Thyroid gland (tissue), 4 donors: ENCODE measurements at places on chromosomes 13 and 19. TPM values are rescaled to one million over a fixed set of nuclear protein-coding genes. Genes with fewer than 3 reads are reported as not detected.

GRCh38 chr19:53462861-53463260 is 4.7 kb upstream of the ZNF813 start:
- no peak for DNase-seq

DNA sequence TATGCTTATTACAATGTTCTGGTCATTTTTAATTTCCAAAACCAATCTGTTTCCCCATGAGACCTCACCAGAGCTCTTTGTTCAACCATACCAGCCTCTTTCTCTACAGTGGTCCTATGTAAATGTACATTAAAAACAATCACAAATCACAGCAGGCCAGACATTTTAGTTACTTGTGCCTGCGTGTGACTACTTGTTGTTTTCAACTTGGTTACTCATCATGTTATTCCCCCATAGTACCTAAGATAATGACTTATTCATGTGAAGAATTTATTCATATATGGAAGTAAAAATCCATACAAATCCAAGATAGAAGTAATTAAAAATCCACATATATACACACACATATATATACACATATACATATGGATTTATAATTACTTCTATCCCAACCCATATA is 379.6 kb downstream of the SLITRK6 start:
- DNase-seq, result no peak

- DNase-seq, result no peak
These were observed 371.3 kb downstream of the COG6 start for GRCh38 chr13:40026741-40027140.

DNA sequence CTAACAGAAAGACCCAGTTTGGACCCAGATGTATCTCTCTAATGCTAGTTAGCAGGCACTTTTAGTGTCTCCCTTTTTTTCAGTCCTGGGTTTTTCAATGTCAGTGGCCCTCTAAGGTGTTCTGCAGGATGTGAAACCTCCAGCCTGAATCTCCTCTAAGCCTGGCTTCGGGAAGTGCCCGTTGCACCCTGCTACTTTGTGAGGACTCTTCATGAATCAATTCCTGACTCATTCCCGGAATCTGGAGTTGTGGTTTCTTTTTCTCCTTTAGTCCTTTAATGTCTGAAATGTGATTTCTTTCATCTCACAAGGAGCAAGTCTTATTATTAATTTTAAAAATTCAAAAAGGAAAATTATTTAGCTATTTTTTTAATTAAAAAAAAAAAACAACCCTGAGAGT is 116.0 kb downstream of the ZNF536 start:
- DNase-seq, result no peak

Gene CAPN12
- total RNA-seq, result 1.6 TPM

DNA sequence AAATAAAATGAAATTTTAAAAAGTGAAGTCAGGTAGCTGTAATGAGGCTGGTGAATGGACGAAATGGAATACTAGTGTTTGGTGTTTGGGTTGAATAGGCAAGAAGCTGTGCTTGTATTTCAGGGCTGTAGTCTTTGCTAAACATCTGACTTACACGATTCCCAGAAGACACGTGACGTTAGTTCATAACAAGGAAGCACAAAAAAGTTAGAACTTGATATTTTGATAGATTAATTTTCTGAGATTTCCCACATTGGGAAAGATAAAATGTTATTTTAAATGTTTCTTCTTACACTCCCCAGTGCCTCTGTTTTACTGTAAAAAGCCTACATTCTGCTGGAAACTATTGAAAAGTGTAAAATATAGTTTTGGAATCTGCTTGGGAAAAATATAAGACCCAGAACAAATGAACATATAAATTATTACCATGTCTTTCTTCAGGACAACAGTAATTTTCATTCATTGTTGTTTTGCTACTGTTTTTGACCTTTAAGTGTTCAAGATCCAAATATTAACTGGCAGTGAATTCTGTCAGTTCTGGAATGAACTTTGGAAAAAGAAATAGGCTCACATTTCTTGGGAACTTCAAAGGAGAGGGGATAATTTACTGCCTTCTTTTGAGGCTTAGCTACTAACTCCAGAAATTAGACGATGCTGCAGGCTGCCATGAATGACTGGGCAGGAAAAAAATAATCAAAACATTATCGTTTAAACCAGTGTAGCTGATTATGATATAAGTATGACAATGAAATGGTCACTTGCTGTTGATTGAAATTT is 241.3 kb downstream of the SLITRK6 start:
- DNase-seq, result no peak

GRCh38 chr19:1774989-1775772 is 21.9 kb downstream of the ONECUT3 start:
- no peak for DNase-seq

Gene DENND1C
- not detected for total RNA-seq

- DNase-seq, result no peak
These were observed 54.6 kb upstream of the MYO16 start for GRCh38 chr13:108574856-108575255.

DNA sequence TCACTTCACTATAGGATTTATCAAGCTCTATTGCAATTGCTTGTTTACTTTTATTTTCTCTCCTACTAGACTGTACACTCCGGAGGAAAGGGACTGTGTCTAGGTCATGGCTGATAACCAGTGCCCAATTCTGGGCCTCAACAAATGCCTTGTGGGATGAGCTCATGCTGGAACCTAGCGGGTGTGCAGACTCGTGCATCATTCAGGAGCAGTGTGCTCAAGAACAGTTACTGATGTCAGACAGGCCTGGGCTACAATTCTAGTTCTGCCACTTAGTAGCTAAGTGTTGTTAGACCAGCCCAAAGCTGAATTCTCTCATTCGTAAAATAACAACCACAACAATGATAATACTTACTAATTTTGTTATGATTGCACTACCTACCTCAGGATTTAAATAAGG is 95.4 kb downstream of the CYSLTR2 start:
- no peak for DNase-seq

Gene PRODH2
- not detected for total RNA-seq

DNA sequence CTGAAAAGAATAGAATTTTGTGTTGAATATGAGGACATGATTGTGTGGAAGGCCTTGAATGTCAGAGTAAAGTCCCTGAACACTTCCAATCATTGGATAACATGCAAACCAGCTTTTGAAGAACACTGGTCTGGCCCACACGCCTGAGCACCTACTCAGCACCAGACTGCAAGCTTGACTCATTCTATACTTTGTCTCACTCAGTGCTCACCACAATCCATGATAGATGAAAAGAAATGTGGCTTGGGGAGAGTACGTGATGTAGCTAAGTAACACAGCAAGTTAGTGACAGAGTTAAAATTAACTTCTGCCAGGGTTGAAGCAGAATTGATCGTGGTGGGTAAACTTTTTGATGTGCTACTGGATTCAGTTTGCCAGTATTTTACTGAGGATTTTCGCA is 12.0 kb downstream of the DLEU7 start:
- DNase-seq, result no peak

- no peak for DNase-seq
These were observed 128.6 kb upstream of the ZNF91 start for GRCh38 chr19:23523863-23524262.
